ENCODE measurements at places on chromosomes 3 and 15.

GRCh38 chr3:9222956-9223639, 26.3 kb downstream of the SRGAP3 start:
- DNase-seq, result no peak

DNA sequence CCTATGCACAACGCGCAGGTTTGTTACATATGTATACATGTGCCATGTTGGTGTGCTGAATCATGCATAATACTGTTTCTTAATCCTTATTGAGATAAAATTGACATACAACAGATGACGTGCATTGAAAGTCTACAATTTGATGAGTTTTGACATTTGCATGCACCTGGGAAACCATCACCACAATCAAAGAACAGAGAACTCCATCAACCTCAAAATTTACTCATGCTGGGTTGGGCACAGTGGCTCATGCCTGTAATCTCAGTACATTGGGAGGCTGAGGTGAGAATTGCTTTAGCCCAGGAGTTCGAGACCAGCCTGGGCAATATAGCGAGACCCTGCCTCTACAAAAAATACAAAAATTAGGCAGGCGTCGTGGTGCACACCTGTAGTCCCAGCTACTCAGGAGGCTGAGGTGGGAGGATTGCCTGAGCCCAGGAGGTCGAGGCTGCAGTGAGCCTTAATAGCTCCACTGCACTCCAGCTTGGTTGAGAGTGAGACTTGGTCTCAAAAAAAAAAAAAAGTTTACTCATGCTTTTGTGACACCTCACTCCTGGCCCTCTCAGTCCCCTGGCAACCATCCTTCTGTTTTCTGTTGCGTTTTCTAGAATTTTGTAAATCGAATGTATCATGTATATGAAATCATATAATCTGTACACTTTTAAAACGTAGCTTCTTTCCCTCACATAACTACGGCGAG, 56.6 kb downstream of the BHLHE40 start:
- no peak for DNase-seq

GRCh38 chr15:99443056-99443756, 122.6 kb upstream of the MEF2A start:
- DNase-seq, result no peak

- DNase-seq, result peak; percentile 47
Observed at GRCh38 chr15:74291101-74292071, 55.3 kb downstream of the CCDC33 start.

DNA sequence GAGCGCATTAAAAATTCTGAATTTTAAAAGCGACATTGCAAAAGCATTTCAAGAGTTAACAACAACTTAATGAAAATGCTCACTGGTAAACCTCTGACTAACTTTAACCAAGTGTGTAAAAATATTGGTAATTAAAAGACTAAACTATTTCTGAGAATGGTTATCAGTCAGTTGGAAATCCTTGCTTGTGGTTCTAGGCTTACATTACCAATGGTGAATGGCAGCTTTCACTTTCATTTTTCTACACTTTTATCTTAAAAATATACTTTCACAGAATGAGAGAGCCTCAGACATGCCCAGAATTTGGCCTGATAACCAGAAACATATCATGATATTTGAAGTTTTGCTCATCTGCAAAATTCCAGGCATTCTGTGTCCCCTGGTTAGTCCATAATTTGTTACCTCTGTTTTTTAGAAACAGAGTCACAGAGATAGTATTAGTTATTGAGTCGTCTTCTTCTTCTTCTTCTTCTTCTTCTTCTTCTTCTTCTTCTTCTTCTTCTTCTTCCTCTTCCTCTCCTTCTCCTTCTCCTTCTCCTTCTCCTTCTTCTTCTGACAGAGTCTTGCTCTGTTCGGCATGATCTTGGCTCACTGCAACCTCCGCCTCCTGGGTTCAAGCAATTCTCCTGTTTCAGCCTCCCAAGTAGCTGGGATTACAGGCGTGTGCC, 5.5 kb upstream of the RNF111 start:
- DNase-seq, result no peak

DNA sequence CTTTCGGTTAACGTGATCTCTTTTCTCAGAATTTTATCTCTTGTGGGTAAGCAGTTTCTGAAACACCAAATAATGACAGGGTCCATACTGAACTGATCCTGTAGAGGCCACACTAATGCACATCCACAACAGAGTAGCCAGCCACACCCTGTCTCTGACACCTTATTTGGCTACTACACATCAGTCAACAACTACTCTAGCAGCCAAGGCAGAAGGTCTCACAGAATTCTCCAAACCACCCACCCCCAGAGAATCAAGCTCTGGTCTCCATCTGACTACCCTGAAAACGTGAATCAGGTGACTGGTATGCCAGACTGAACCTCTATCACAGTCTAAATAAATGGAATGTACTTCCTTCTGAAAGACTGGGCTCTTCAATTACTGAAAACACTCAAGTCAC, 38.0 kb downstream of the EDC3 start:
- DNase-seq, result no peak

DNA sequence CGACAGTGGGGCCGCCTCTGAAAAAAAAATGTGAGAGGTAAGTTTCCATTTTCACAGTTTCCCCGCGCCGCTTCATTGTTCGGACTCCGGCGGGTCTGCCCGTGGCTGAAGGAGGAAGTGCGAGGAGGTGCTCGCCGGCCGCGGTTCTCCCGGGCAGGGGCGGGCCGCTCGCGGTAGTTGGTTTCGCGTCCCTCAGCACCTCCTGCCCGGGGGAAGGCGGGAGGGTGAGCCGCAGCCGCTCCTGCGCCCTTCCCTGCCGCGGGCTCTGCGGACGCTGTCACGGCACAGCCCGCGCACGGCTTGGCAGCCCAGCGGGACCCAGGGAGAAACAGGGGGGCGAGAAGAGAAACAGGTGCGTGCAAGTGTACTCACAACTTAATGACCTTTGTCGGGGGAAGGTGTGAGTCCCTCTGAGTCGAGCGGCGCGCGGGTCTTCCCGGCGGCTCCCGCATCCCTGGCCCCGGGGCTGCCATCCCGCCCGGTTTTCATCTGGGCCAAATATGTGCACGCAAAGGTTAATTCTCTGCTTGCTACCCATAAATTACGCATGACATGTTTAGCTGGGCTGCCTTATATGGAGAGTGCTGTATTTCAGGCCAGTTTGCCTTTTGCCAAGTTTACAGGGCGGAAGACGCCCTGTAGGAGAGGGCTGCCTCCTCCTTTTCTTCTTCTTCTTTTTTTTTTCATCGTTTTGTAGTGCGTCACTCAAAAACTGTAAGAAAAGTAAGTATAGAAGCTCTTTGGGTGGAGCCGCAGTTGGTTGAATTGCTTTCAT, 514 bp downstream of the MBNL1 start:
- DNase-seq, result peak; percentile 71

GRCh38 chr15:49387471-49387870, 35.6 kb upstream of the FGF7 start:
- DNase-seq, result no peak

- no peak for DNase-seq
Observed at GRCh38 chr3:39990532-39990931, 181.1 kb downstream of the MYRIP start.

DNA sequence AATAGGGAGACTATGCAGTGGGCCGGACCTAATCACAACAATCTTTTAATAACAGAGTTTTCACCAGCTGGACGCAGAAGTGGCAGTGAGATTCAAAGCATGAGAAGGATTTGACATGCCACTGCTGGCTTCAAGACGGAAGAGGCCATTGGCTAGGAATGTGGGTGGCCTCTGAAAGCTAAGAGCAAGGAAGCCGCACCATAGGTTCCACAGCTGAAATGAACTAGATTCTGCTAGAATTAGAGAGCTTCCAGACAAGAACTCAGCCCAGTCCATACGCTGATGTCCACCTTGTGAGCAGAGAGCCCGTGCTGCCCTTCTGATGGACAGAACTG, 6.9 kb upstream of the NCBP2 start:
- no peak for DNase-seq

DNA sequence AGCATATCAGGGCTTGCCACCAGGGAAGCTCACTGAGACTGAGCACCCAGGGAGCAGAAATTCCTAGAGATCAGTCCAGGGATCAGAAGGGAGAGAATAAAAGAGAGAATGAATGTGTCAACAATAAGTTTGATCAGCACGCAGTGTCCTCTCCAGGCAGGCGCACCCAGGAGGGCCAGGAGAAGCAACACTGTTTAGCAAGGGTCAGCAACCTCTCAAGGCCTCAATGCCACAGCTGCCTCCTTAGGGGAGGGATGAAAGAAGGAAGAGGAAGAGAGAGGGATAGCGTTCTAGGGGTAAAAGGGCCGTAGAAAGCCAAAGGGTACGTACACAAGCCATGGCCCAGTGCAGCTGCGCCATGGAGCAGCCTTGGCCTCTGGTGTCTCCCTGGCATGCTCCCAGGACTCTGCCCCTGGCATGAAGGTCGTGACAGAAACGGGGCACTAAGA, 399.8 kb downstream of the SHQ1 start:
- no peak for DNase-seq

DNA sequence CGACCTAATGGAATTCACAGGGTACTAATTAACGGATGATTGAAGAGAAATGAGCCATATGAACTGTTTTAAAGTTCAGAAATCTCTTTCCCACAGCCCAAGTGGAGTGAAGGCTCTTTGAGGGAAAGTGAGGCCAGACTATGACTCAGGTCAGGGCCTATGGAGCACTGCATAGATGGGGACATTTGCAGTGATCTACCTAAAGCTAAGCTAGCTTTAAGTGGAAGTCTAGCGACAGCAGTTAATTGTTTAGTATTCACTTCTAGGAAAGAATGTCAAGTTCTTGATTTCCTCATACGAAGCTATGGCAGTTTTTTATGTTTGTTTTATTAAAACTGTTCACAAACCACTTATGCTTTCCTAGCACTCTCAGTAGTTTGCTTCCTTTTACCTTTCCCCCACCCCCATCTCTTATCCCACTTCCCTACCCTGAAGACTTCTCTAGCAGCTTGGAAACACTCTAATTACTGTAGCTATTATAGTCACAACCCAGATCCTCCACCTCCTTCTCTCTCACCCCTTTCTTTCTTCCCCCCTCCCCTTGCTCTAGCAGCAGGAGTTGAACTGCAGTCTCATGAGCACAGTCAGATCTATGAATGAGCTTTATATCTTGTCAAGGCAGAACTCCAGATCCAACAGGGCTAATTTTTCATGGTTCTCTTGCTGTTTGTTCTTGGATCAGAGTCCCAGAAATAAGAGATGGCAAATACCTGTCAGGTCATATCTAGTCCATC, 6.2 kb downstream of the ZNF609 start:
- DNase-seq, result no peak

DNA sequence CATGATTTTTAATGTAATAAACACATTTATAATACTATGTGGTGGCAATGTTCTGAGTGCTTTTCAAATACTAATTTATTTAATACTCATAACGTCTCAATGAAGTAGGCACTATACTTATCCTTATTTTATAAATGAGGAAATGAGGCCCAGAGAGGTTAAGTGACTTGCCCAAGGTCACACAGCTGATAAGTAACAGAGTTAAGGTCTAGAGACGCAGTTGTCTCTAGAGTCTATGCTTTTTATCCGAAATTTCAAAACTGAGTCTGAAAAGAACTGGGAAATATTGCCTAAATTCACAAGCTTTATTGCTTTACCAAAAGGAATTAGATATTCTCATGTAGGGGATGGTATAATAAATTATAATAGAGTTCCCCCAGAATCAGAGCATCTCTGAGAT, 31.4 kb upstream of the MAGEF1 start:
- no peak for DNase-seq

DNA sequence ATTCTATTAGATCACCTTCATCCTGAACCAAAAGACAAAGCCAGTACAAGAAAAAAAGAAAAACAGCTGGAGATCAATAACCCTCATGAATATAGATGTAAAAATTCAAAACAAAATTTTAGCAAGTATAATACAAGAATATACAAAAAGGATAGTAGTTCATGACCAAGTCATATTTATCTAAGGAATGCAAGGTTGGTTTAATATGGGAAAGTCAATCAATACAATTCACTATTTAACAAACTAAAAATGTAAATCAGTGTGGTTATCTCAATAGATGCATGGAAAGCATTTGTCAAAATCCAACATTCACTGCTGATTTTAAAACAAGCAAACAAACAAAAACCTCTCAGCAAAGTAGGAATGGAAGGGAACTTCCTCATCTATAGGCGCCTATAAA, 11.0 kb upstream of the GPR27 start:
- DNase-seq, result no peak

DNA sequence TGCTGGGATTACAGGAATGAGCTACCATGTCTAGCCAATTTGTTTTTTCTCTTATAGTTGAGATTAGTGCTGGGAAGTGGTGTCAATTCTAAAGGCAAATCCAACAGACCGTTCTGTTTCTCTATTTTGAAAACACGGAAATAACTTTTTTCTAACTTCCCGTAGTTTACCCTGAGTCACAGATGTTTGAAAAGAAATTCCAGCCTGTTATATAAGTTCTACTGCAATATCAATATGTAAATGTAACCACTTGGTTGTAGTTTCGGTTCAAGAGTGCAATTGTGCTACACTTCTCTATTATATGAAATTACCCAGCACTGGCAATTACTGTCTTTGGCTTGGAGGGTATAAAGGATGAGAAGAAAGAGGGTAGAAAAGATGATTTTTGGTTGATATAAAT, 22.3 kb upstream of the GNB4 start:
- DNase-seq, result no peak

- DNase-seq, result peak; percentile 25
Observed at GRCh38 chr15:52183562-52184173, 7.5 kb downstream of the GNB5 start.

GRCh38 chr3:129032716-129033115, 27.9 kb upstream of the GP9 start:
- DNase-seq, result no peak

DNA sequence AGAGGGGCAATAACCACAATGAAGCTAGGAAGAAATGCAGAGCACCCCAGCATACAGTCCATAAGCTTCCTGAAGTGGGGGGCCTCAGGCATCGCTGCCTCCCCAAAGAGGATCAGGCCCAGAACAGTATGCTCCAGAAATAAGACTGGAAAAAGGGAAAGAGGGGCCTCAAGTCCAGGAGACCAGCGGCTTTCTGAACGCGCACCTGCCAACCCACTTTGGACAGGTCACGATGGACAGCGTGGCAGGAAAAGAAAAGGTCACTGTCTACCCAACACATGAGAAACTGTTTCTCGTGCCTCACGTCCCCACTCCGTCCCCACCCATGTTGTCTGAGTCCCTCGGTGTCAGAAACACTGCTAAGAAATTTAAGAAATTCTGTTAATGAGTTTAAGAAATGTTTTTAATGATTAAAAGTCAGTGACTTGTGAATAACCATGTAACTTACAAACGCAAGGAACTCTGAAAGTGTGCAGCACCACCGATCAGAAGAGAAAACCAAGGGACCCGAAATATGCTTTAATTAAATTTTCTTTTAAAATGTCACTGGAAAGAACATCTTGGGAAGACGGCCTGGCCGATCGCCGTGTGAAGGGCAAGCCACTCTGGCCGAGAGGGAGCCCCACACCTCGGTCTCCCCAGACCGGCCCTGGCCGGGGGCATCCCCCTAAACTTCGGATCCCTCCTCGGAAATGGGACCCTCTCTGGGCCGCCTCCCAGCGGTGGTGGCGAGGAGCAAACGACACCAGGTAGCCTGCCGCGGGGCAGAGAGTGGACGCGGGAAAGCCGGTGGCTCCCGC, 1.7 kb upstream of the PPARG start:
- no peak for DNase-seq

DNA sequence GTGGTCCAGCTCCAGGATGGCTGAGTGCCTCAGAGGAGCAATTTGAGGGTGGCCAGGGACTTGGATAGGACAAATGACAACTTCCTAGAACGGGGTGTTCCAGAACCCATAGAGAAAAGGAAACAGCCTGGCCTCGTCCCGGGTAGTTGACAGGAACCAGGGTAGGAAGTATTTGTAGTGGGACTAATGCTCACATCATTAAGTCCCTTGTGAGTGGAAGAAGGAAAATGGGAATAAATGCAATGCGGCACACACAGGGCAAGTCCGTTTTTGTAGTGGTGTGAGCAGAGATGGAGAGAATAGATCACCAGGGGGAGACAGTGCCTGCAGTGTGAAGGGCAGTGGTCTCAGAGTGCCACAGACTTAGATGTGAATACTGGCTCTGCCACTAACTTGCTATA, 19.6 kb downstream of the TIMP4 start:
- DNase-seq, result no peak

All from globus pallidus (tissue), 1 donor.